ENCODE measurements at places on chromosomes 7 and 10.

- no peak for DNase-seq
These were observed 66.7 kb downstream of the ST7 start for GRCh38 chr7:117019786-117020590.

DNA sequence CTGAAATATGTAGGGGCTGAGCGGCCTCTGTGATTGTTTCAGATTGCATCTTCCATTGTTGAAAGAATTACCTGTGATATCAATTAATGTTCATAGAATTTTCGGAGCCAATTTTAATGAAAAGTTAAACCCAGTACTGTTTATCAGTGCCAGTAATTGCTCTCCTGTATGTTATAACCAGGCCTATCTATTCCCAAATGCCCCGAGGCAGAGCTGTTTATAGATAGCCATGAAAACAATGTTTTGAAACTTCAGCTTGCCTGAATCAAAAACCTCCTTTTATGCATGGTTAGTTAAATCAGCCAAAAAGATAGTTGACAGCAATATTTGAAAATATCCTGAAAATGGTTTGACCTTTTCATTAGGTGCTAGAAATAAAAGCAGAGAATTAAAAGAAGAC lies 50.1 kb upstream of the HDAC9 start:
- no peak for DNase-seq

GRCh38 chr7:96471606-96472005 lies 149.7 kb upstream of the SLC25A13 start:
- DNase-seq = no peak

DNA sequence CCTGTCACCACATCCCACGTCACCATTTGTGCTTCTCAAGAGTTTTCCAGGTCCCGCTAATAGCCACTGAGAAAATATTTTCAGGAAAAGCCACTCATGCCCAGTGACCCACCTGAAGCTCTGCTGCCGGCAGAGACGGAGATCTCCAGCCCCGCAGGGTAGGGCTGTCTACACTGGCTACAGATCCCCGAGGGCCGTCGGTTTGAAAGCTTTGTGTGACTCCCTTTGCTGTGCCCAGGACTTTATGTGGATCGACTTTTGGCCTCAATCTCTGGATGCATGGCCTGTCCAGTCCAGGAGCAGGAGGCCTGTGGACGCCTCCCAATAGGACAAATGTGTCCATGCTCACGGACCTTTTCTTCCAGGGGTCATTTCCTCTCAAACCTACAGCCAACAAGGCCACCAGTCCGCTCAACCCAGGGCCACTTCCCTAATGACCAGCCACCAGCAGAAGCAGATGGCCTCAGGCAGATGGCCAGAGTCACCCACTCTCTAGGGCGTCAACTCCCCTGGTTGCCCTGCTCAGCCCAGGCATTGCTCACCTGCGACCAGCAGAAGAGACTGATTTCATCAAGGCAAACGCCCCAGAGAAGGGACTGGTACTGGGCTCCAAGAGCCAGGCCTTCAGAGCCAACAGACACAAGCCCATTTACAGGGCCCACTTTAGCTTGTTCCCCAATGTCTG lies 76.4 kb downstream of the OAT start:
- DNase-seq = no peak

GRCh38 chr7:100675581-100676350 lies 2.2 kb downstream of the GNB2 start:
- DNase-seq = peak; percentile 64

Measured in activated naive CD8-positive, alpha-beta T cell treated with anti-CD3 and anti-CD28 coated beads, Interleukin-2, amount 50 U/mL, for 16 hours (primary cell).